CD4-positive, CD25-positive, alpha-beta regulatory T cell (primary cell): ENCODE measurements at places on chromosomes 6 and 20. TPM values are rescaled to one million over a fixed set of nuclear protein-coding genes. Genes with fewer than 3 reads are reported as not detected.

Gene ADGB
- total RNA-seq: not detected

DNA sequence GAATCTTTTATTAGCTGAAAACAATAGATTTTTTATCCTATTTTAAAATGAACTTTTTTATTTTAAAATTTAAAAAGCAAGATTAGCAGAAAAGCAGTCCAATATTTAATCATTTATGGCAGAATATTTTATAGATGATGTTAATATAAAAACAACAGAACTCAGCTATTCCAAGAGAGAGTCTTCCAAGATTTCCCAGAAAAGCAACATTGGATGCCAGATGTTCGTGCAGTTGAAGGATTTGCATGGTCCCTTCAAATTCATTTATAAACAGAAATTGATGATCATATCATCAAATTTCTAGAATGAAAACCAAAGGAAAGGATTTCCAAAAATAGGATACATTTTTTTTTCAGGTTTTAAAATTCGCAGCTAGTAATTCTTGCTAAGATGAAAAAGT, 25.4 kb upstream of the CNKSR3 start:
- DNase-seq: no peak

DNA sequence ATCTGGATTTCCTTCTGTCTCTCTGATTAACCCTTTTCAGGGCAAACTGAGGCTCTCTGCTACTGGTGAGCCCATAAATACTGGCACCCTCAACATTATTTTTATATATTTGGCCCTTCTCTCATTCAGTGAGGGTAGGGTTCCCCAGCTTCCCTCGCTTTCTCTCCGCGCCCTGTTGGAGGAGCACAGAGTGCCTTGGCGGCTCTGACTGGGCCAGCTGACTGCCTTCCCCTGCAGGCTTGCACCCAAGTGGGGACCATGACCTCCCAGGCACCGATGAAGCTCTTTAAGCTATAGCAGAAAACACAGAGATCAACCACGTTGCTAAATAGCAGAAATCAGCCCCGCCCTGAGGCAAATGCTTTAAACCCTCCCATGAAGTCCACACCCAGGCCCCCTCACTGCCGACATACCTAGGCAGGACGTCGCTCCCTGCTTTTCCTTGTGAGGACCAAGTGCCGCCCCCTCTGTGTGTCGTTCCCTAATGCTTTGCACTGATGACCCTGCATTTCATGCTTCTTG, 105.0 kb downstream of the HUS1B start:
- no peak for DNase-seq

GRCh38 chr6:138654715-138655634, 118.6 kb upstream of the CCDC28A start:
- no peak for DNase-seq

DNA sequence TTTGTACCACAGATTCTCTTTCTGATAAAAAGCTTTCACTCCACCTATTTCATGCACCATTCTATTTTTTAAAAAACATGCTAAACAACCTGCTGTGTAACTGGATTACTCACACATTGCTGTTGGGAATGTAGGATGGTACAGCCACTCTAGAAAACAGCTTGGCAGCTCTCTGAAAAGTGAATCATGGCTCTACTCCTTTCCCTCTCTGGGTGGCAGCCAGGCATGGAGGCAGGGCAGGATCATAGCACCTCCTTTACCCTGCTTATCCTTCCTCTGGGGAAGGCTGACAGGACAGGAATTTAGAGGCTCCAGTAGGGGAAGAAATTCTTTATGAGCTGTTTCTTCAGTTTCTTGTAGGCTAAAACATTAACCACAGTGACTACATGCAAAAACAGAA, 6.7 kb upstream of the VNN2 start:
- no peak for DNase-seq

DNA sequence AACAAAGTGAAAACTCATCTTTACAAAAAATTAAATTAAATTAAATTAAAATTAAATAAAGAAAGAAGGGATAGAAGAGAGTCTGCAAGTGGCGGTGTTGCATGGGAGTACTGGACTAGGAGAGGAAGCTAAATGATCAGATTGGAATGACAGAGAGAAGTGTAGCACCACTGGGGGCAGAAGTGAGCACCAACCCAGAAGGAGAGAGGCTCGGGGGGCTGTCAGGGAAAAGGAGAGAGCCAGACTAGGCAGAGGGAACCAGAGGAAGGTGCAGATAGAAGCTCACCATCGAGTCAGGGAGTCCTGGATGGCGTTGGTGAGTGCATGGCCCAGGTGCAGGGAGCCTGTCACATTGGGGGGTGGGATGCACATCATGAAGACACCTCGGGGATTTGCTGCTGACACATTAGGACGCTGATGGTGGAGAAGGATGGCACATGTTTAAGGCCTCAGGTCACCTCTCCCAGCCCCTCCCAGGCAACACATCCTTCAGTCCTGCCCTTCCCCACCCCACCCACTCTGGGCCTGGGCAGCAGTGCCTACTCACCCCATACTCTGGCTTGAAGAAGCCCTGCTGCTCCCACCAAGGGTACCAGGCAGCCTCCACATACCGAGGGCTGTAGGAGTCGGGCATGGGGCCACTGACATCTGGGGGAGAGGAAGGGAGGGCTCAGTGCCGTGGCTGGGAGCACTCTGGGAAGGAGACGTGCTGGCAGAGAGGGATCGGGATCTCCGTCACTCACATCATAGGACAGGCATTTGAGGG, 4.0 kb downstream of the VARS1 start:
- DNase-seq: no peak

DNA sequence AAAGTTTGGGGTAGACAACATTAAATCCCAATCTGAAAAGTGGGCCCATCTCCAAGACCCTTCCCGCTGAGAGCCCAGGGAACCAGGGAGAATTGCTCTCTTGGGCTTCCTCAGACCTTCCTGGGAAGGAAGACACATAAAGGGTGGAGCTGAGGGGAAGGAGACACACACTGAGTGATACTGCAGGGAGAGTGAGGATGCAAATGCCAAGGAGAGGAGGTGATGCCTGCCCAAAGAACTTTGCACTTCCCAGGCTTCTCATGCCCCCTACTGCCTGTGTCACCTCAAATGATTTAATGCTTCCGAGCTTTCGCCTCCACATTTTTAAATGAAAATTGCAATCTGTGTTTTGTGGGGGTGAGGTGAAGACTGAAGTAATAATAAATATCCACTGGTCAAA, 7.5 kb upstream of the BTN2A1 start:
- no peak for DNase-seq

GRCh38 chr6:109305028-109305427, 77.2 kb downstream of the CD164 start:
- no peak for DNase-seq
